A549 treated with Mapracorat at 1 μM for 4 hours (cell line): ENCODE measurements at places on chromosomes 1 and 21. TPM values are rescaled to one million over a fixed set of nuclear protein-coding genes. Genes with fewer than 3 reads are reported as not detected.

The SLC2A5 gene
- 0.27 to 0.83 TPM (median 0.39 TPM) in 5 replicates for total RNA-seq

The BSND gene
- total RNA-seq, result not detected in 5 replicates

The RNU1-1 gene
- not detected in 5 replicates for total RNA-seq

The TCP10L gene
- total RNA-seq, result 0.67 to 0.95 TPM (median 0.80 TPM) in 5 replicates

The E2F2 gene
- total RNA-seq, result 2.2 to 3.2 TPM (median 2.7 TPM) in 5 replicates

The CORT gene
- total RNA-seq, result 0.14 to 0.29 TPM (median 0.17 TPM) in 4 of 5 replicates, not detected in the other

The CYP4A22 gene
- not detected in 5 replicates for total RNA-seq

The CCDC27 gene
- not detected in 5 replicates for total RNA-seq

The OVAAL gene
- total RNA-seq, result 0.10 to 0.18 TPM in 2 of 5 replicates, not detected in the others

The TFF1 gene
- 22.1 to 31.3 TPM (median 26.8 TPM) in 5 replicates for total RNA-seq

The C1orf116 gene
- 4.3 to 6.5 TPM (median 5.5 TPM) in 5 replicates for total RNA-seq
